ENCODE measurements at places on chromosomes 13 and 19.

GRCh38 chr13:46541210-46541609, 11.8 kb upstream of the LRCH1 start:
- no peak for DNase-seq

DNA sequence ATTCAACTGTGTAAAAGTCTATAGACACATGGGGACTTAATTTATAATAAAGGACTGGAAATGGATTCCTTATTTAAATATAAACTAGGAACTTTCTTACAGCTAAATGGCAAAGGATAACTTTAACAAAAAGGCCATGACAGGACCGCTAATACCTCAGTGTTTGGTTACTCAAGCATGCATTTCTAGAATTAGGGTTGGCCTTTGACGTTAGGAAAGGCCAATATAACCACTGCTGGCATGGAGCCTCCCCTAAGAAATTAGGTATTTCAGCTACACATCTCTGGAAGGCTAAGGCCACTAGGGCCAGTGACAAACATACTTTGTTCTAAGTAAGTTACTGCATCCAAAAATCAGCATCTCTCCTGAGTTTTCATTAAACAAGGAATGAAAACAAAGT, 9.3 kb downstream of the PEG3 start:
- no peak for DNase-seq

DNA sequence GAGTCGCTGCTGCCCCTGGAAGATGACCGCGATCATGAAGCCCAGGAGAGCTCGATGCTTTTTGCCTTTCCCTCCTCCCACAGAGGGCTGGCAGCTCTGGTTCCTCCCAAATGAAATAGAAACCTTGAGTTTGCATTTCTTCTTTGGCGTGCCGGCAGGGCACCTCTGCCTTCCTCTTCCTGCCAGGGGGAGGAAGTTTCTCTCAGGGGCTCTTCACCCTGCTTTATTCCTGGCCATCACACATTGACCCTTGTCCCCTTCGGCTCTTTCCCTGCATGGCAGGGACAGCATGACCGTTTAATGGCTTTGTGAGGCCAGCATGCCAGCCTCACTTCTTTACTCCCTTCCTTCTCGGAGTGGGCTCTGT, 47.9 kb downstream of the ACTN4 start:
- no peak for DNase-seq

GRCh38 chr13:43239275-43239840, 216.0 kb downstream of the DNAJC15 start:
- DNase-seq, result no peak

DNA sequence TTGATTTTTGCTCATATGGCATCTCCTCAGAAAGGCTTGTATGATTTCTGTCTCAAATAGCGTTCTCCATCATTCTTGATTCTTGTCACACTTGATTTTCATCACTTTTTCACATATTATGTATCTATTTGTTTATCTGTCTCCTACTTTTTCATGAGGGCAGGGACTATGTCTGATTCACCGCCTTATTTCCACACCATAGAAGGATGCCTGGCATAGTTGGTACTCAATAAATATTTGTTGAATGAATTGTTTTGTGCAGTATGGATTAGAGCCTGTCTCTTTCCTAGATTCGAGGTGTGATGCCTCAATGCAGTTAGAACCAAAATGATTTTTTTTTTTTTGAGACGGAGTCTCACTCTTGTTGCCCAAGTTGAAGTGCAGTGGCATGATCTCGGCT, 12.1 kb downstream of the SAE1 start:
- no peak for DNase-seq

DNA sequence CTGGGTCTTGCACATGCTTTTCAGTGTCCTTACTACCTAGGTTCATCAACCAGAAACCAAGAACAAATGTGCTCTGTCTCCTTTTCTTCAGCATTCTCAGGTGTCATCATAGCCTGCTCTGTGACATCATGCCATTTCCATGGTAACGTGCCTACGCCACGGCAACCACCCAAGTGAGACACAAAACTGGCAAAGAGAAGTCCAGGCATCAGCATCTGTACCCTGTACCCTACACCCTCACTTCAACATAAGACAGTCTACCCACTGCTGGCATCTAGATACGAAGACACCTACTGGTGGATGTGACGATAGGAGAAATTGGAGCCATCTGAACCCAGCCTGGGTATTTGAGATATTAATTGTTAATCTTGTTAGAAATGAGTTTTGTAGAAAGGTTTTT, 13.3 kb downstream of the ZC3H4 start:
- no peak for DNase-seq

DNA sequence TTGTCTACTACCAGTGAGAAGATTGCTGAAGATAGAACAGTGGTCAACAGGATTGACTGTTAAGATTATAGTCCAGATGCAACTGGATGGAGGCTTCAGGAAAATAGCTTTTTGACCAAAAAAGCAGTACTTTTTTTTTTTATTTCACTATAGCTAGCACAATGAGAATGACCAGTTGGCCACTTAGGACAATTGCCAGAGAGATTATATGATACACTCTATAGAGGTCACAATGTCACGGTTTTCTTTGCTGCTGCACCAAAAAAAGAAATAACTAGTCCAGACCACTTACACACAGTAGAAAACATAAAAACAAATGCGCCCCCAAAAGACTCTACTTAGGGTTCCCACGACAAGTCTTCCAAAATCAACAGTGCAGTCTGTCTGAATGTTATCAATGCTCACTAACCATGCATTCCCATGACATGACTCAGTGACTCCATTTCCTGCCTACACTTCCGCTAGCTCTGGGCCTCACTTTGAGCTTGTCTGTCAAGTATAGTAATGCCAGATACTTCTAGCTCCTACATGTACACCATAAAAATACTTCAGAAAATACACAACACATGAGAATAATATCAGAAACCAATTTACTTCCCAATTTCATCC, 209.1 kb upstream of the STARD13 start:
- DNase-seq, result no peak
